ENCODE measurements at places on chromosomes 3 and 15. TPM values are rescaled to one million over a fixed set of nuclear protein-coding genes. Genes with fewer than 3 reads are reported as not detected.

Gene GATM
- 254 TPM for total RNA-seq

Gene TMEM108
- total RNA-seq = not detected

Gene RTP3
- 0.68 TPM for total RNA-seq

Gene C3orf49
- not detected for total RNA-seq

Gene ROPN1
- total RNA-seq = not detected

Gene FANCD2OS
- 1.1 TPM for total RNA-seq

Gene CCDC54
- total RNA-seq = 5.4 TPM

Gene SOX14
- 0.80 TPM for total RNA-seq

Gene STARD9
- 2.6 TPM for total RNA-seq

Gene SLMAP
- total RNA-seq = 131 TPM

Gene PLSCR5
- total RNA-seq = not detected

Gene NR2E3
- total RNA-seq = 0.51 TPM

Gene IFT80
- 43.3 TPM for total RNA-seq

DNA sequence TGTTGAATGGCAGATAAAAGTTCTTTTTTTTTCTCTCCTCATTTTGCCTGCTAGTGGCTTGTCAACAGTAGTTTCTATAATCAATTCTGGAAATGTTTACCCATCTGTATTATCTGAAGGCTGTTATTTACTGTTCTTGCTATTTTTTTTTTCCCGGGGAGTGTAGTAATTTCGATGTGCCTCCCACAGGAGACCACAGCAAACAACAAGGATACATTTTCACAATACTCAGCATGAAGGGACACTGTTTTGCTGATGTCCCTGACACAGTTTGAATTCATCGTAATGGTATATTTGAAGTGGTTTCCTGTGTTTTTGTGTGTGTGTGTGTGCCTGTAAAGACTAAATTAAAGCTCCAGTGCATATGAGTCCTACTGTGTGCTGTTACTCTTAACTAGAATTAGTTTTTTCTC is 92.1 kb upstream of the ICE2 start:
- no peak for DNase-seq

GRCh38 chr15:35669021-35669420 is 123.1 kb upstream of the DPH6 start:
- no peak for DNase-seq

- no peak for DNase-seq
Observed at GRCh38 chr3:63795438-63795837, 23.7 kb upstream of the C3orf49 start.

DNA sequence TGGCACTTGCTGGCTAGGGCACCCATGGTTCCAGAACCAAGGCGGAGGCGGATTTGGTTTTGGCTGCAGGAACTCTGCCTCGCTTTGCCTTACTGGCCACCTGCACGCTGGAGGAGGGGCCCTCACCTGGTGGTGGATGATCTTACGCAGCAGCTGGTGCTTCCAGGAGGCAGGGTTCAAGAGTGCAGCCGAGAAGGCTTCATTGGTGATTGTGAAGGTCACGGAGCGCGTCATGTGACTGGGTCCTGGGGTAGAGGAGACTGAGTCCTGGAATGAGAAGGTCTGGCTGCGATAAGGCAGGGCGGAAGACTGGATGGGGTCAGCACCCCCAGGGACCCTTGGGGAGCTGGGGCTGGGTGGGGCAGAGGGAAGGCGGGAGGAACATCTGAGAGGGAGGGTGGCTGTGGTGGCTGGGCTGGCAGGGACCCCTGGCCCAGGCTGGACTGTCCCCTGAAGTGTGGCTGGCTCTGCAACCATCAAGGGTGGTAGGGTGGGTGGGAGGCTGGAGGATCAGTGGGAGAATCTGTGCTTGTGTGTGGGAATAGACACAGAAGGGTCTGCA is 25.8 kb upstream of the GOLGA6C start:
- no peak for DNase-seq

- no peak for DNase-seq
Observed at GRCh38 chr3:127735767-127736693, 63.3 kb downstream of the ABTB1 start.

DNA sequence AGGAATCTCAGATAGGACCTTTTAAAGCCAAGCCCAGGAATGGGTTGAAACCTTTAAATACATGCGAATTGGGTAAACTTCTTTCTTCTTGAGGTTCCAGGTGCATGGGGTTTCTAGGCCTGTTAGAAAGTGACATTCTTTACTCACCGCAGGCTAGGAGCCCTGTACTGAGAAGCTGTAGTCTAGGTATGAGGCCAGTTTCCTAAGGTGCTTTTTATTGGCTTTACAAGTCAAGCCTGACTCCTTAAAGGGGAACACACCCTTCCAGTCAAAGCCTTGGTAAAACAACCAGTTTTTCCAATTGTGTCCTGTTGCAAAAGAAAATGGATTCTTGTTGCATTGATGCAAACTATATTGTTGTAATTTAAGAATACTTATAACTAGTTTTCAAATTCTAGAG is 76.1 kb upstream of the ATP11B start:
- peak; percentile 19 for DNase-seq

GRCh38 chr3:53808496-53808895 is 37.7 kb downstream of the CHDH start:
- DNase-seq = no peak

DNA sequence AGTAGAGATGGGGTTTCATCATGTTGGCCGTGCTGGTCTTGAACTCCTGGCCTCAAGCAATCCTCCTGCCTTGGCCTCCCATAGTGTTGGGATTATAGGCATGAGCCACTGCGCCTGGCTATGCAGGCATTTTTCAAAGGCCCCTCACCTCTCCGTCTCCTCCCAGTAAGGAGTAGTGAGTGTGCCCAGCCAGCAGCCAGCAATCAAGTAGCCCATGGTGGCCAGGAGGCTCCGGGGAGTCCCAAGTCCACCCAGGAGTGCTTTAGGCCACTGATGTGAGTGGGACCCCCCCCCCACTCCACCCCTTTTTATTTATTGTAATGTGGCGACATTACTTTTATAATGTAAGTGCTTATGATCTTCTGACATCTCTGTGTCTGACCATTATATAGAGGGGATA is 8.1 kb downstream of the ISG20 start:
- no peak for DNase-seq

DNA sequence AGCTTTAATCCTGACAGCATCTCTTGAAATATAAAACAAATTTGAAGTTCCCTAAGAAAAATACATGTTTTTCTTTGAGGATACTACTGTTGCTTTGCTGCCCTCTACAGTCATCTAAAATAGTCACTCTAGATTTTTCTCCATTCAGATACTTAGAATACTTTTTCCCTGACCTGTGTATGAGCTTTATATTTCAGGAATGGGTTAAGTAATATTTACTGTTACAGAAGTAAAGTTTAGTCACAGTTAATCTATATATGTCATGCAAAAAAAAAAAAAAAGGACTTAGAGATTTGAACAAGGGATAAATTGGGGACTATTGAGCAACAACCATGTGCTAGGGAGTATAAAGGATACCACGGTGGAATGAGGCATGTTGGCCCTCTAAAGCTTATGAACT is 8.8 kb downstream of the NECTIN3 start:
- no peak for DNase-seq

DNA sequence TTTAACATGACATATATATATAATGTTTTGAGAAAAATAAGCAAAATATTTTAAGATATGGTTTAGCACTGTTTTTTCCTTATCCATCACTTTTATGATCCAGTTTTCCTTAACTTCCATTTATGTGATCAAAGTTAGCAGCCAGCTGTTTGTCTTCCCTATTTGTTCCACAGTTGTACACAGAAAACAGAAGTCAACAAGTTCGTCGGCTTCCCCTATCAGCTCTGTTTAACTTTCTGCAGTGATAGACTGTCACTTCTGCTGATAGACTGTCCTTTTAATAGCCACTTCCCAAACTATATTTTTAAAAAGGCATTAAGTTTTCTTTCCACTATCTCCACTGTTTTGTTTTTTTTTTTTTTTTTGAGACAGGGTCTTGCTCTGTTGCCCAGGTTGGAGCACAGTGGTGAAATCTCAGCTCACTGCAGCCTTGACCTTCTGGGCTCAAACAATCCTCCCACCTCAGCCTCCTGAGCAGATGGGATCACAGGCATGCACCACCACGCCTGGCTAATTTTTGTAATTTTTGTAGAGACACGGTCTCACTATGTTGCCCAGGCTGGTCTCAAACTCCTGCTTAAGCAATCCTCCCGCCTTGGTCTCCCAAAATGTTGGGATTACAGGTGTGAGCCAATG is 7.2 kb downstream of the FSD2 start:
- DNase-seq = no peak

GRCh38 chr15:101370330-101371024 is 75.4 kb upstream of the SNRPA1 start:
- no peak for DNase-seq

- DNase-seq = no peak
Observed at GRCh38 chr3:36489101-36489500, 108.8 kb downstream of the STAC start.

DNA sequence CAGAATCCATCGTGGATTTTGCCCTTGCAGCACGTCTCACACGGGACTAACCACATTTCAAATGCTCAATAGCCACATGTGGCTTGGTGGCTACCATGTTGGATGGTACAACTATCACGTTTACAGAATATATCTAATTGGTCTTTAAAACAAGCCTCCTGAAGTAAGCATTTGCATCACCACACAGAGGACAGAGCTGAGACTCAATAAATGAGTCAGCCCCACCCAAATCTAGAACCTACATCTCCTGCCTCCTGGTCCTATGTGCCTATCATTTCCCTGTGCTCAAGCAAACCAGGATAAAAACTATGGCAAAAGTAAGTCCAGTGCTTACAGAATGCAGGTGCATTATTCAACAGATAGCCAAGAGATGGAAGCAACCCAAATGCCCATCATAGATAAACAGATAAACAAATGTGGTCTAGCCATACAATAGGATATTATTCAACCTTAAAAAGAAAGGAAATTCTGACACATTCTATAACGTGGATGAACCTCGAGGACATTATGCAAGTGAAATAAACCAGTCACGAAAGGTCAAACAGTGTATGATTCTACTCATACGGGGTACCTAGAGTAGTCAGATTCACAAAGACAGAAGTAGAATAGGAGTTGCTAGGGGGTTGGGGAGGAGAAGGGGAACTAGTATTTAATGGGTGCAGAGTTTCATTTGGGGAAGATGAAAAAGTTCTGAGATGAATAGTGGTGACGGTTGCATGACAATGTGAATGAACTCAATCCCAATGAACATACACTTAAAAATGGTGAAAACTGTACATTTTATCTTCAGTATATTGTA is 43.9 kb downstream of the SRGAP3 start:
- no peak for DNase-seq

DNA sequence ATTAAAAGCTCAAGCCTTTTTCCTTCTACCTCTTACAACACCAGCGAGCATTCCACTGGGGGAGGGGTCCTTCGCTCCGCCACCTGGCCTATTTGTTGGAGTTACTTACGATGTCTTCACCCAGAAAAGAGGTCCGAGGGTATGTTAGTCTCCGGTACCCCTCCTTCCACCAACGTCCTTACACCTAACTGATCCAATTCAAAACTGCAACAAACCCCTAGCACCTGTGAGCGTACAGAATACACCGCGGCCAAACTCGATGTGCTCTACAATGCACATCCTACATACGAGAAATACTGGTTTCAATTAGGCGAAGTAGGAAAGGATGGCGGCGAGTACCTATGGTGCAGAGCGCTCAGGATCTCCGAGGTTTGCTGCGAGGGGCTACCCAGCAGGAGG is 944 bp downstream of the SLITRK3 start:
- DNase-seq = no peak

DNA sequence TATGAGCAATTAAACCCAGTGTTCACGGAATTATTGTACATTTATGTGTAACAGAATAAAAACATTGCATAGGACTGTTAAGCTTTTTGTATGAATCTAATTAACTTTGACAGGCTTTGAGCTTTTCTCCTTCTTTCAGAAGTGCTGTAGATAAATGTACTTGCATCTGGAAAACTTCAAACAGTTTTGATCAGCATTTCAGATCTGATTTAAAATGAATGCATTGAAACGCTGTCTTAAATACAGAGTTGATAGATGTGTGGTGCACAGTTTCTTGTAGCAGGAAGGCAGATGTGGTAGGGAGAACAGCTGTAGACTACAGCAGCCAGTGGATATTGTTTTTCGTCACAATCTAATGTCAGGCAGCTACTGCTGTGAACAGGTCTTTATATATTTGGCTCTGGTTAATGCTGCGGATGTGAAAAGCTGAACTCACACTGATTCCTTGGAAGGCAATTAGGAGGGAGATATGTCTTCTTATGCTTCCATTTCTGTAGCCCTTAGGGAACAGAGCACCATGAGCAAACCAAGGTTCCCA is 193.8 kb upstream of the GOLIM4 start:
- no peak for DNase-seq

DNA sequence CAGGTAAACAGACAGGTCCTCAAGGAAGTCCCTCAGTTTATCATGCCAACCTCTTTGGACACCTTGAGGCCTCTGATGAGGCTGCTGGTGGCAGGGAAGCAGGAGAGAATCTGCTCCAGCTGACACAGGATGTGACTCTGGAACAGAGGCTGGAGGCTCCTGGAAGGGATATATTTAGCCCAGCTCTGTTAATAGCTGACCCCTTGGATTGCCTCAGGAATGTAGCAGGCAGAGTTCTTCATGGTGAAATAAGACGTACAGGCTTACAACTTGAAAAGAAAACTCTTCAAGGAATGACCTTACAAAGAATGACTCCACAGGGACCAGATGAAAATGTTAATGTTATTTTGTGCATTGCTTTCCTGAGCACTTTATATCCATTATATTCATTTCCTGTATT is 90.5 kb downstream of the AQP9 start:
- no peak for DNase-seq

- DNase-seq = no peak
Observed at GRCh38 chr3:30475038-30475808, 131.2 kb upstream of the TGFBR2 start.

GRCh38 chr15:77838061-77838460 is 205.3 kb upstream of the LINGO1 start:
- no peak for DNase-seq

DNA sequence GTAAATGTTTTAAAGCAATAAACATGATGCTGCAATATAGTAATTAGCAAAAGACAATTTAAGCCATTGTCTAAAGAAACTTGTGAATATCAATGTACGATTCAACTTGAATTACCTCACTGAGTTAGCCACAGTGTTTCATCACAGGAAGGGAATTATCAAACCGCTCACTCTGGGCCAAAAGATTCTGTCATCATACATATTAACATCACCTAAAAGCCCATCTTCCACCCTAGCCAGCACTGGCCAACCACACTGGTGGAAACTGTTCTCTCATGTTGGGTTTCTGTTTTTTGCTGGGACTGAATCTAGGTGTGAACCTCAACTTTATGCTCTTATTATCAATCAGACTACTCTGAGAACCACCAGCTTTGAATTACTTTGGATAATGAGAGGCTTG is 497.7 kb upstream of the THBS1 start:
- DNase-seq = no peak

DNA sequence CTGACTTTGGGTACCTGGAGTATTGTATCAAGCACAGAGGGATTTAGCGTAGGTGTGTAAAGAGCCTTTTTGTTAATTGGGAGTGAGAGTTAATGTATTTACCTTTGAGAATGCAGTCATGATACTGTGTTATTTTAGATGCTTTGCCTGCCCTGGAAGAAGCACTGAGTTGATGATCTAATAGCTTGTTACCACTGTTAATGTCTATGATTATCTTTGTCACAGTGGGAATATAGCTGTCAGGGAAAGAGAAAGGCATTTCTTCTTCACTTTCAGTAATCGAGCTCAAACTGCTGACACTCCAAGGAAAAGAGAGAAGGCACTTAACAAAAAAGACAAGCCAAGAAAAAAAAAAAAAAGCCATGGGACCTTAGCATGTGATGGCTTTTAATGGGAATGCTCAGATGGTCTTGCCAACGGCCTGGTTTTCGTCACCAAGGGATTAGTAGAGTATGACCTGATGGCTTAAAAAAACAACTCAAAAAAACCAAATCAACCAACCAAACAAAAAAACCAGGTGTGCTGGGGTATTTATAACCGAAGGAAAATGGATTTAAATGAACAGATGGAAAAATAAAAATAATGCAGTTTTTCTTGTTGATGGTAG is 387.4 kb downstream of the PTPRG start:
- DNase-seq = no peak

All from prostate gland (tissue), 2 donors.